ENCODE measurements at places on chromosomes 6 and 20.

DNA sequence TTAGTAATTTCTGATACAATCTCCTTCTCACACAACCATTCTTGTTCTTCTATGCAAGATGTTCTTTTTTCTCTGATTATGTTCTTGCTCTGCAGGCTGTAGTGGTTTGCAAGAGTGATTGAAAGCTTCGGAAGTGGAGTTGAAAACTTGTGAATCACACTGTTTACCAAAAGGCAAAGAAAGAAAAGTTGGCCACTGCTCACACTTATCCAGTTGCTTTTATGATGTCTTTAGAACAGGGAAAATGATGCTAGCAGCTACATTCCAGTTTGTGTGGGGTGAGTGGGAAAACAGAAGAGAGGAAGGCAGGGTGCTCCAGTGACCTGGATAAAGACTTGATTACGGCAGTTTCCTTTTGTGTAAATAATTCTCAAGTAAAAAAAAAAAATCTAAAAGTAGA is 583.3 kb downstream of the TENT5A start:
- peak; percentile 53 for DNase-seq

- no peak for DNase-seq
Observed at GRCh38 chr6:47403801-47404200, 73.8 kb upstream of the CD2AP start.

DNA sequence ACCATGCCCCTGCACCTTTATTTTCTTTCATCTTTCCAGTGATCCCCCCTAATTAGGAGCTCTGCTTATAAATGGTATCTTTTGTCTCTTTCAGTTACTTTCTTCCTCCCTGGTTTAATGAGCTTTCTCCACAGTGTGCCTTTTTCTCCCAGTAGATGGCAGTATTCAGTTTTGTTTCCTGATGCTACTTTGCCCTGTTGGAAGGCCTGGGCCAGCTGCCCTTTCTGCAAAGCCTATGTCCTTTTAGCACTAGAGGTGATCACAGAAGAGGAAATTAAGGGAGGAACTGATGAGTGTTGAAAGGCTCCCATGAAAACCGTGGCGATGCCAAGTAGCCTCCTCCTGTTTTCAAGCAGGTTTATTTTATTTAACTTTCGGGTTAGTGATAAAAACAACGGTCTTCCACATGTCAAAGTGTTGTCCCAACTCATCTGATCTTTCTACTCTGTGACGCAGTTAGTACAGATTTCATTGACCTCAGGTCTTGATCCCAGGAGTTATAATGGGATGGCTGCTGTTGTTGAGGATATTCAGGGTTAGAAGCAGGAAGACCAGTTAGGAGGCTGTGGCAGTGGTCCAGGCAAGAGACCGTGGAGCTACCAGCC is 184.2 kb upstream of the BMP2 start:
- DNase-seq, result peak; percentile 73

- no peak for DNase-seq
Observed at GRCh38 chr6:6008648-6009421, 2.1 kb upstream of the NRN1 start.

DNA sequence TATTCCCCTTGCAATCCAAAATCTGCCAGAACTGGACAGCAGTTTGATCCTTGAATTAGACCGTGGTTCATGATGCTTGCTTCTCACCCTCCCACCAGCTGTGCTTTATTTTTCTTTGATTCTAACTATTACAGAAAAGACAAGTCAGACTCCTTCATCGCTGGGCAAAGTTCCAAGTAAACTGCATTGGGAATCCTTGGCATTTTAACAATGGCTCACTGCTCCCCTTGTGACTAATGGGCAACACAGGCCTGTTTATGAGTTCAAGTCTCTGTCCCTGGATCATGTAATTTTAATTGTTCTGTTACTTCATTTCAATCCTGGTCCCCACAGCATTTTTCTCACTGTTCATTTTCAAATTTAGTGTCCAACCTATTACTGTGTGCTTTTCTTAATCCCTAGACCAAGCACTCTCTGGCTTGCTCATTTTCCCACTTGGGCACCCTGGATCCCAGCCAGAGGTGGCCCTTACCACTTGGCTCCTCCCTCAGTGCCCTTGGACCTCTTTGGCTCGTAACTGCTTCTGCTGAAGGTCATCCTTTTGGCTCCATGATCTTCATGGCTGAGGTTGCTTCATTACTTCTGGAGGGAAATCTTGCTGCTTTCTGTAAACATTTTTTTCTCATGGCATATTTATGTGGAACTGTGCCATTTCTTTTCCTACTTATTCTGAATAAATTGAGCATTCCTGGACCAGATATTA is 32.8 kb downstream of the PSMB9 start:
- DNase-seq, result peak; percentile 80

DNA sequence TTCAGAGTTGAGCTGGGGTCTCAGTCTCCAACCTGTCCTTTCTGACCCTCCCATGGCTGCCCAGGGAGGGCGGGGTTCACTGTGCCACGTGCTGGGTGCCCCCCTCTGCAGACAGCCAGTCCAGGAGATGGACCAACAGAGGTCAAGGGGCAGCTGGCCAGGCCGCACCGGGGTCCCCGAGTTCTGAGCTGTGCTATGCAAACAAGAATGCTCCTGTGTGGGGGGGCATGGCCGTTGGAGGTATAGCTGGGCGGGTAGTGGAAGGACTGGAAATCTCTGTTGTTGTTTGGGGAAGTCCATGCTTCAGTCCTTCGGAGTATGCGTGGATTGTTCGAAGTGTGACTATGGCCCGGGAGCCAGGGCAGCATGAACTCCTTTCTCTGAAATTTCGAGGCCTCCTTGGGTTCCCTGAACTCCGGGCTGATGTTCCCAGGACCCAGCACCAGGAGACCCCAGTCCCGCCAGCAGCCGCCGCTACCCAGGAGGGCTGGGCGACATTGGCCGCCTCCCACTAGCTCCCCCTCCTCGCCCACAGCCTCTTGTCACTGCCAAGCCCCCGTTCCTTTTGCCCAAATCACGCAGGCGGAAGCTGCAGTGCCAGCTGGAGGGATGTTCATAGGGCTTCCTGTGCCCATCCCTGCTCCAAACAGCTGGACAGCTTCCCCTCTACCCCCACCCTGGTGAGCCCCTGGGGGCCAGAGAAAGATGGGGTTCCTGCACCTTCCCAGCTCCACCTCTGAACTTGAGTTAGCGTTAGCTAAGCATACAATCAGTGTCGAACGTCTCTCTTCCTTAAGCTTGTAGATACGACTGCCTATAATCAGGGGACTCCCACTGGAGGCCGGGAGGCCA is 126.6 kb downstream of the TAF4 start:
- no peak for DNase-seq

- peak; percentile 2 for DNase-seq
Observed at GRCh38 chr20:15241681-15242080, 904.3 kb upstream of the FLRT3 start.

GRCh38 chr6:151749341-151749740 is 58.1 kb upstream of the ESR1 start:
- DNase-seq, result no peak

GRCh38 chr6:130366107-130367005 is 539 bp downstream of the TMEM200A start:
- DNase-seq, result peak; percentile 55

DNA sequence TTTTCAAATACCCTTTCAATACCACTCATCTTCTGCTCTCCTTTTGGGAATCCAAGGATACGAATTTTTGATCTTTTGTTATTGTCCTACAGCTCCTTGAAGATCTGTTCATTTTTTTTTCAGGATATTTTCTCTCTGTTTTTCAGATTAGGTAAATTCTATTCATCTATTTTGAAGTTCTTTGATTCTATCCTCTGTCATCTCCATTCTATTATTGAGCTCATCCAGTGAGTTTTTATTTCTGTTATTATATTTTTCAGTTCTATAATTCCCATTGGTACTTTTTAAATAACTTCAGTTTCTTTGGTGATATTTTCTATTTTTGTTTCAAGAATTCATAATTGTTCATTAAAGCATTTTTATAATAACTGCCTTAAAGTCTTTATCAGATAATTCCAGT is 14.7 kb upstream of the ADTRP start:
- no peak for DNase-seq

GRCh38 chr20:44745598-44746366 is at the start of gene KCNK15:
Gene KCNK15 (plus strand): TSS chr20:44745865. CDS start chr20:44745911, 46 bp downstream.
- no peak for DNase-seq

GRCh38 chr20:58260006-58260405 is 31.6 kb upstream of the ANKRD60 start:
- no peak for DNase-seq

DNA sequence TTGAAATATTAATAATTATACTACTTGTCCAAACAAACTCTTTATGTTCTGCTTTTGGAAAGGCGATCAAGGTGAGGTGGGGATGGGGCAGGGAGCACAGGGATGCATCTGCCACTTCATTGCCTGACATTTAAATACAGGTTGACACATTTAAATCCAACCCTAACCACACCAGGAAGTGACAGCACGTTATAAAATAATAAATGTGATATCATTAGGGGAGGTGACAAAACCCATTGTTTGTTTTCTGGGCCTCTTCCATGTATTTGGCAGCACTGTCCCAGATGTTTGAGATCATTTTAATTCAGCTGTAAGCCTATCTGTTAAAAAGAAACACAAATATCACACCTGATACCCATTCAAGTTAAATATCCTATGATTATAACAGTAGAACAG is 342.4 kb upstream of the ARID1B start:
- no peak for DNase-seq

DNA sequence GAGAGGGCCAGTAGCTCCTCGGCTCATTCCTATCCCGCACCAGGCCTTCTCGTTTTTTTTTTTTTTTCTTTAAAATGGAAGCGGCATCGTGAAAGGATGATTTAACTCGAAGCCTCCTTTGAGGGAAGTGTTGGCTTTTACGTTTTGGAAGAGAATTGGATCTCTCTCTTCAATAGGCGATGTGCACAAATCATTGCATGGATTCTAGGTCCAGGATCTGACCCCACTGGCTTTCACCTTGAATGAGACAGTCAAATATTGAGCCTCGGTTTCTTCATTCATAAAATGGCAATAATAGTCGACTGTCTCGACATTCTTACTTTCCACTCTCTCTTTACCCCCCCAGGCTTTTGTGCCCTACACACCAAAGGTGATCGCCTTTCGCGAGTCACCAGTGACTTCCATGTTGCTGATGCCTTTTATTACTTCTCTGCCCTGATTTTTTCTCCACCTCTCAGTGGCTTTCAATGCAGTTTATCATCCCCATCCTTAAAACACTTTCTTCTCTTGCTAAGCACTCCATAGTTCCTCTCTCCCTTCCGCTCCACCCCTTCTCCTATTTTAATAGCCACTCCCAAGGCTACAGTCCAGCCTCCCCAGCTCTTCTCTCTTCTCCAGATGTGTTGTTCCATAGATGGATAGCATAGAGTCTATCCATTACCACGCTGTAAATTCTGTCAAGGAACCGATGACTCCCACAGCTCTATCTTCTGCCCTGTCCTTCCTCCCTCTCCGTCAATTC is 473 bp upstream of the DTNBP1 start:
- no peak for DNase-seq

DNA sequence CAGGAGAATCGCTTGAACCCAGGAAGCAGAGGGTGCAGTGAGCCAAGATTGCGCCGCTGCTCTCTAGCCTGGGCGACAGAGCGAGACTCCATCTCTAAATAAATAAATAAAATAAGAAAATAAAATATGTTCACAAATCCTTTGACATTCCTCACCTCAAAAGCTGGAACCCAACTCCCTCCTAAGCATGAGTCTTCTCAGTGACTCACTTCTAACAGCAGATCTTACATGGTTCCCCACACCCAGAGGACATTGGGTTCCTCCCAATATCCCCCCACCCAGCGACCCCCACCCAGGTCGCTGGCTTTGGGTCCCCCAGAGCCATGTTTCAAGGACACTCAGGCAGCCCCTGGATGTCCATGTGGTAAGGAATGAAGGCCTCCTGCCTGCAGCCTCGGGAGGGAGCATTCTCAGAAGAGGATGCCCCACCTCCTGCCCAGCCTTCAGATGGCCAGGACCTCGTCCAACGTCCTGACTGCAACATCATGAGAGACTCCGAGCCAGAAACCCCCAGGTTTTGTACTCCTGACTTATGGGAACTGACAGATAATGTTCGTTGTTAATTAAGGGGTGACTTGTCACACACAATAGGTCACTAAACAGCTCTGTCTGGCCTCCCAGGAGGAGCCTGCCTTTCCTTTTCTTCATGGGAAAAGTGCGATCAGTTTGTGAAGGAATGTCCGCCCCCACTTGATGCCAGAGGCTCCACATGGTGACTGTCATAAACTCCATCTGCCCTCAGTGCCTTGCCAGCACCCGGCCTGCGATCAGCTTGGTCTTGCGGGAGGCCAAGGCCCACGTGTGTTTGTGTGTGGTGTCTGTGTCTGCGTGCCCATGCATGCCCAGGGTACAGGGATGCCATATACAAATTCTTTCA is 10.1 kb upstream of the GMEB2 start:
- DNase-seq, result no peak

- DNase-seq, result peak; percentile 39
Observed at GRCh38 chr6:84249724-84250123, 22.3 kb upstream of the CEP162 start.

- no peak for DNase-seq
Observed at GRCh38 chr6:106083618-106084017, 2.5 kb upstream of the PRDM1 start.

DNA sequence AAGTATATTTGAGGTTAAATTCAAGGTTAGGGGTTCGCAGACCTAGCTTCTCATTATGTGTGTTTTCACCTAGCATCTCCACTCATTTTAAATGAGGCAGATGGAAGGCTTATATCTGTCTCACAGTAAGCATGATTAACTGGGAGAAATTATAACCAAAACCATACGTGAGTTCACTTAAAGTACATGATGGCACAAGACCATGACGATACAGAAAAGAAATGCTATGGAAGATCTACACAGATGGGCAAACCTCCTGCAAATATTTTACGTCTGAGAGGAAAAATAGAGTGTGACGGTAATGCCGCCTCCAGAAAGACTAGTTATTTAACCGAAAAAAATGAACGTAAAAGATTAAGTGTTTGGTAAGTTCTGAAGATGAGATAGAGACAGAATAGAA is 337.8 kb downstream of the FARS2 start:
- no peak for DNase-seq

DNA sequence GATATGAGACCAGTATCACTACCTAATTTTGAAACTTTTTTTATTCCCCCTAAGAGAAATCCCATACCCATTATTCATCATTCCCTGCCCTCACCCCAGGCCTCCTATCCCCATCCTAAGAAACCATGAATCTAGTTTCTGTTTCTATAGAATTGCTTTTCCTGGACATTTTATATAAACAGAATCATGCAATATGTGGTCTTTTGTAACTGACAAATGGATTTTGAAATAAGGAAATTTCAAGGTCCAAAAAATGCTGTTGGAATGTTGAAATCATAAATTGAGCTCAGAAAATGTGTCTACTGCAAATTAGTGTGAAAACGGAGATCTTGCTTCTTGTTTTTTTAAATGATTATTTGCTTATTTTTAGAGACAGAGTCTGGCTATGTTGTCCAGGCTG is 25.1 kb downstream of the RNF217 start:
- no peak for DNase-seq

- peak; percentile 67 for DNase-seq
Observed at GRCh38 chr20:53865901-53866793, 204.2 kb downstream of the BCAS1 start.

- DNase-seq, result no peak
Observed at GRCh38 chr6:118775381-118775780, 118.6 kb upstream of the ASF1A start.

GRCh38 chr6:144675231-144675861 is 390.2 kb downstream of the UTRN start:
- peak; percentile 65 for DNase-seq

All from fibroblast of pulmonary artery (primary cell).